ENCODE measurements at places on chromosomes 1 and 21.

- DNase-seq = no peak
Observed at GRCh38 chr1:78755986-78756385, 106.4 kb downstream of the IFI44 start.

GRCh38 chr1:205325334-205325884 is 3.9 kb upstream of the NUAK2 start:
- DNase-seq = peak; percentile 68

- no peak for DNase-seq
Observed at GRCh38 chr1:3466366-3467075, 12.1 kb downstream of the ARHGEF16 start.

DNA sequence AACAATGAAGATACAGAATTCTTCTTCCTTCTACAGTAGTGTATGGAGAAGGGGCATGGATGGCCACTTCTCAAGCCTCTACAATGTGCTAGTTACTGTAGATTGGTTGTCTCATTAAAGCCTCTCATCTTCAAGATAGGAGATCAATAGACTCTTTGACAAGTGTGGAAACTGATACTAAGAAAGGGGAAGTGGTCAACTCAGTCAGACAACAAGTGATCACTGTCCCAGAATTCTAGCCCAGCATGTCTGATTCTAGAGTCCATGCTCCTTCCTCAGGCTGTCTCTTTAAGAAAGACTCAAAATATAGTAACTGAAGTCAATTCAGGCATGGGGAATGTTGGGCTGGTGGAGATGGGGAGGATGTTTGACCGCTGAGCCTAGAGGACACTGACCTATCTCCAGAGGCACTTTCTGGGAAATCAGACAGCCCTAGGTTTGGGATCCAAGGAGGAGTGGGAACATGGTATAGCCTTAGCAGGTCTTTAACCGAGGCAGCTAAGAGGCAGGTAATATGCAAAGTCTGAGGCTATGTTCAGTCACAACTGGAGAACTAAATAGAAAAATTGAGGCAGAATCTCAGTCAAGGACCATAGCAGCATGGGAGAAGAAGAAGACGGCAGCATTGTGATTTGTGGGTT is 39.3 kb upstream of the EYA3 start:
- DNase-seq = no peak

DNA sequence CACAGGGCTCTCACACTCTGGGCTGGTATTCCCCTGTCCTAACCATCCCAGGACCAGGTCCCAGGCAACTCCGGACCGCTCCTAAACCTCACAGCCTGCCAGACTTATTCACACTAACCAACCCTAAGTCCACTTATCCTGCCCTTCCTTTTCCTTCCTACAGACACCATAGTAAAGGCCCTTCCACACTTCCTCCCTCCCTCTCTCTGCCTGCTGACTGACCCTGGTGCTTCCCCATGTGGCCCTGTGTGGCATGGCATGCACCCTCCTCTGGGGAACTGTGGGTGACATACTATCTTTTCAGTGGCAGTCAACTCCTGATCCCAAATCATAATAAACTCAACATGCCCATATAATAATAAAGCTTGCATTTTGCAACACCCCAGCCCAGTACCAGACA is 155.1 kb upstream of the DNAH14 start:
- DNase-seq = no peak

DNA sequence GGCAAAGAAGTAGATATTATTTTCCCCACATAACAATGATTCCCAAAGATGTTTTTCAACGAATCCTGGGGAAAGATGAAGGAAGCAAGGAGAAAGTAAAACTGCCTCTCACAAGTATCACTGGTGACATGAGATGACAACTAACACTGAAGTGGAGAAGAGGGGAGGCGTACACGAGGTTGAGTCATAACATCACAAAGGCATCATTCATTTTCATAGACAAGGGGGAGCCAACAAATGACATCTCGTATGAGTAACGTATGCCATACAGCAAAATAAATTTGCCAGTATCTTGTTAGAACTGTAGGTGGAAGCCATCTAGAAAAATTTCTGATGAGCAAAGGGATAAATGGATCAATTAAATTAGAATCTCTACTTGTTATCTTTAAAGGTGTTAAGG is 56.6 kb downstream of the ATP1B1 start:
- no peak for DNase-seq

GRCh38 chr21:39099859-39100258 is 83.4 kb downstream of the PSMG1 start:
- DNase-seq = no peak

- DNase-seq = no peak
Observed at GRCh38 chr21:35547946-35548774, 499.1 kb upstream of the RUNX1 start.

GRCh38 chr1:28132171-28133167 is 44.0 kb downstream of the PTAFR start:
- DNase-seq = no peak

DNA sequence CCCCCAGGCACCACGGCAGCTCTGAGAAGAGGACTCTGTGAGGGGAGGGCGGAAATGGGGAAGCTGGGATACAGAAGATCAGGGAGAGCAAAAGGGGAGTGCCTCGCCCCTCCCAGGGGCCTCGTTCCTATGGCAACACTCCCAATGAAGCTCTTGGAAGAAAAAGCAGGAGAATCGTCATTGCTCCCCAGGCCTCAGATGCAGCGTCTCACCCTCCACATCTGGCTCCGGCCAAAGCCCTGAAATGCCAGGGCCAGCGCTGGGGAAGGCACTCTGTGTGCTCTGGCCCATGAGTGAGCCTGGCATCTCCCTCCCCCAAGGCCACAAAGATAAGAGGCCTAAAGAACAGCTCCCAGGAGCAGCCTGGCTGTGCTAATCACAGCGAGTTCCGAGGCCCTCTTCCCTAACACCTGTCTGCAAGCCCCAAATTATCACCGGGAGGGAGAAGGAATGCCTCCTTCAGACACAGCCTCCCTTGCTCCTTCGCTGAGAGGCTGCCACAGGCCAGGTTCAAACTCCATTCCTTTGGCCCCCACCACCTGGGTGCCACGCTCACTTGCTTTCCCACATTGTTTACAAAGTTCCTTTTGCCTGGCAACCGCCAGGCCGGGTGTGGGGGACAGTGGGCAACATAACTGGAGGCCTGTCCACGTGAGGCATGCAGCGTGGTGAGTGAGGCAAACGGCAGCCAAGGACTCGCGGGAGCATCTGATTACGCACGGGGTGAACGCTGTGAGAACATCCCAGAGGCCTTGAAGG is 27.8 kb downstream of the ECE1 start:
- DNase-seq = no peak

DNA sequence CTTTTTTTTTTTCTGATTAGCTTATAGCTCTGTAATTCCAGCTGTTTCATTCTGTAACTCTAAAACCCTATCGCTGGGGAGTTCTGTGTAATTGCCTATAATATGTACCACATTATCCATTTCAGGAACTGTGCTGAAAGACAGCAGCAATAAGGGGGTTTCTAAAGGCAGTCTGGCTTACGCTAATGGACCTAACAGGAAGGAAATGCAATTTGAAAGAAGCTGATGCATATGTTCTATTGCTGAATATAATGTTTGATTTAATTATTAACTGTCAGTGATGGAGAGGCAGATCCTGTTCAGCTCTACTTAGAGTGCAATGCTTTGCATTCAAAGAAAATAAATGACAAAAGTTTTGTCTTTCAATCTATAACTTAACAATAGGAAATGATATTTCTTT is 209.4 kb upstream of the SNX7 start:
- DNase-seq = no peak

DNA sequence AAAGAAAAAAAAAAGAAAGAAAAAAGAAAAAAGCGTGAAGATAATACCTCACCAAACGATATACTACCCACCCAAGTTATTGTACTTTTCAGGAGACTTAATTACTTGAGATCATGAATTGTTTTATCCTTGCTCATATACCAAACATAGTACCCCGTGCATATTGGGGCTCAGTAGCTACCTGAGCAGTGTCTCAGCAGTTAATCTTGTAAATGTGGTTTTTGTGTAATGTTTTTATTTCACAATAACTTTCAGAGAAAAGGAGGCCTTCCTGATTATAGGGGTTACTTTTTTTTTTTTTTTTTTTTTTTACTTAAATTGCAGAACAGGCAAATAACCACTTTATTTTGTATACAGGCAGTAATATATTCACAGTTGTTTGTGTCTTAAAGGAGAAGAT is 80.3 kb downstream of the OSBPL9 start:
- DNase-seq = no peak

DNA sequence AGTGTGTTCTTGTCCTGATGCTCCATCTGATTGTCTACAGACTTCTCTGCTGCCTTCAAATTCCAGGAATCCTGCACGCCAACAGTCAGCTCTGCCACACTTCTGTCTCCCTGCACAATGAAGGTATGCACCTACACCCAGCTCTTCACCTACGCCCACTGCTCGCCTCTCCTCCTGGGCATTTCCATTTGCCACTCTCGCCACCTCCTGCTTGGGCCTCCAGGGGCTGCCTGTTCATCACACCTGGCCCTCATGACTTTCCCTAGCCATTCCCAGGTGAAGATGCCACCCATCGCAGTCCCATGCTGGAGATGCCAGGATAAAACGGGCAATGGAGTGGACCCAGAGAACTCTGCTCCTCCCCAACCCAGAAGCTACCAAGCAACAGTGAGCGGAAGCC is 96.5 kb upstream of the ATP1A1 start:
- no peak for DNase-seq

- no peak for DNase-seq
Observed at GRCh38 chr1:178660461-178660860, 64.6 kb upstream of the RALGPS2 start.

DNA sequence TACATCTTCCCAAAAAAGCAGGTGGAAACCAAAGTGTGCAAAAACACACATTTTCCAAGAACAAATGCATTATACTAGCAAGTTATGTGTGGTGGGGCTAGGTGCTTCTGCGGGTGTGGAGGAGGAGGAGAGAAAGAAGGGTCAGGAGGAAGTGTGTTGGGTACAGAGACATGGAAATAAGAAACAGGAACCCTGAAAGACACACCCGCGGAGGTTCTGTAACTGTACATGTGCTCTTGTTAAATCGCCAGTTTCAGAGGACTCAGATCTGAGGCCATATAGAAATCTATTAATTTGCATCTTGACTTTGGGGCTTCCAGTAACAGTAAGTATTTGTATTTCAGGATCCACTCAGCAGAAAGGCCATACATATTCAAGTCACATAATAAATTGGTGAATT is 30.9 kb downstream of the ERG start:
- DNase-seq = no peak

DNA sequence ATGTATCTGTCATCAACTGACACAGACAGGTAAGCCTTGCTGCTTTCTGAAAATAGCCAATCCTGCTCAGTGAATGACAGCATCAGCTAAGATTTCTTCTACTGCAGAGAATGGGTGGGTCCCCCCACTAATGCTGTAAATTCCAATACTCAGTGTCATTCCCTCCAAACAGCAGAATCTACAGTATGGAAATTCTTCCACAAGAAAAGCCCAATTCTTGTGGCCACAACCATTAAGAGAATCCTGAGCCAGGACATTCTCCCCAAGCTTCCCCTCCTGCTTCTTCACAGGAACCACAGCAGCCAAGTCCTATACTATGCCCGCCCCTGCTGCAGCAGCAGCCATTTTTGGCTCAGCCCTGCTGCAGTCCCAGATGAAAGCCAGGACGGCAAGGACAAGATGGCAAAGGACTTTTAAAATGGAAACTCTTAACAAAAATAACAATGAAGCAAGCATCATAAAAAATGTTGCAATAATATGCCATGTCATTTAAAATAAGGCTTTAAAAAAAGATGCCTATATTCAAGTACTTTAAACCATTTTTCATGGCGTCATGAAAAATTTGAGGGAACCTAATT is 26.8 kb downstream of the EIF4G3 start:
- no peak for DNase-seq

GRCh38 chr1:151565502-151566189 is 25.5 kb downstream of the TUFT1 start:
- DNase-seq = no peak

- DNase-seq = no peak
Observed at GRCh38 chr1:40224040-40224439, 23.7 kb upstream of the TMCO2 start.

DNA sequence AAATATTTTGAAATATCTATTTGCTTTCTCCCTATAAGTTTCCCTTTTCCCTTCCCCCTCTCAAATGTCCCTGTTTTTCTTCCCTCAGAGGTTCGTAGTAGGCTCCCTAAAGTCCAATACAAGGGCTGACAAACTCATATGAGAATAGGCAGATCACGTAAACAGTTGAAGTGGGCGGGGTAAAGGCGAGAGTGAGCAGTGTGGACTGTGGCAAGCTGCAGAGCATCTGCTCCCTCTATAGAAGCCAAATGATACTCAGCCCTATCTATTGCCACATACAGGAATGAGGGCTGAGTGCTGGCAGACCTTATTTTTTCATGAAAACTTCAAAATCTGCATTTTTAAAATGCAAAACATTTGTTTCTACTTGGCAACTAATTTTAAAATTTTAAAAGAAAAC is 26.3 kb downstream of the PRDX6 start:
- DNase-seq = no peak

GRCh38 chr1:17791055-17791390 is 35.9 kb downstream of the ACTL8 start:
- no peak for DNase-seq

- DNase-seq = no peak
Observed at GRCh38 chr1:31470794-31471315, 57.8 kb downstream of the SERINC2 start.

GRCh38 chr1:66370462-66370971 is 163.4 kb upstream of the SGIP1 start:
- no peak for DNase-seq
